Astrocyte of the cerebellum (primary cell): ENCODE measurements at places on chromosomes 6 and 20.

DNA sequence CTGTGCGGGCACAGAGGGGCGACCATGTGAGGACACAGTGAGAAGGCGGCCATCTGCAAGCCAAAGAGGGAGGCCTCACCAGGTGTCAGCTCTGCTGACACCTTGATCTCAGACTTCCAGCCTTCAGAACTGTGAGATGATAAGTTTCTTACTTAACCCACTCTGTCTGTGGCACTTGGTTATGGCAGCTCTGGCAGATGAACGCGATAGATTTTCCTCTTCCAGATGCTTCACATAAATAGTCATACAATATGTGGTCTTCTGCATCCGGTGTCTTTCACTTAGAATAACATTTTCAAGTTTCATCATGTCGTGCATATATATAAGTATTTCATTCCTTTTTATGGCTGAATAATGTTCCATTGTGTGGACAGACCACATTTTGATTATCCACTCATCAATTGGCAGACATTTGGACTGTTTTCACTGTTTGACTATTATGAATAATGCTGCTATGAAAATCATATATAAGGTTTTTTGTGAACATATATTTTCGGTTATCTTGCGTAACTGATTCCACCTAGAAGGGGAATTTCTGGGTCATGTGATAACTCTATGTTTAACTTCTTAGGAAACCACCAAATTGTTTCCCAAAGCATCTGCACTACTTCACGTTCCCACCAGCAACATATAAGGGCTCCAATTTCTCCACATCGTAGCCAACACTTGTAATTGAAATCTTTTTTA lies 30.2 kb downstream of the PRR18 start:
- no peak for DNase-seq

GRCh38 chr6:161598896-161599295 lies 325.0 kb upstream of the AGPAT4 start:
- no peak for DNase-seq

GRCh38 chr20:17969278-17969883 lies 563 bp downstream of the MGME1 start:
- no peak for DNase-seq

GRCh38 chr6:18070486-18070885 lies 52.0 kb downstream of the NHLRC1 start:
- DNase-seq: no peak

DNA sequence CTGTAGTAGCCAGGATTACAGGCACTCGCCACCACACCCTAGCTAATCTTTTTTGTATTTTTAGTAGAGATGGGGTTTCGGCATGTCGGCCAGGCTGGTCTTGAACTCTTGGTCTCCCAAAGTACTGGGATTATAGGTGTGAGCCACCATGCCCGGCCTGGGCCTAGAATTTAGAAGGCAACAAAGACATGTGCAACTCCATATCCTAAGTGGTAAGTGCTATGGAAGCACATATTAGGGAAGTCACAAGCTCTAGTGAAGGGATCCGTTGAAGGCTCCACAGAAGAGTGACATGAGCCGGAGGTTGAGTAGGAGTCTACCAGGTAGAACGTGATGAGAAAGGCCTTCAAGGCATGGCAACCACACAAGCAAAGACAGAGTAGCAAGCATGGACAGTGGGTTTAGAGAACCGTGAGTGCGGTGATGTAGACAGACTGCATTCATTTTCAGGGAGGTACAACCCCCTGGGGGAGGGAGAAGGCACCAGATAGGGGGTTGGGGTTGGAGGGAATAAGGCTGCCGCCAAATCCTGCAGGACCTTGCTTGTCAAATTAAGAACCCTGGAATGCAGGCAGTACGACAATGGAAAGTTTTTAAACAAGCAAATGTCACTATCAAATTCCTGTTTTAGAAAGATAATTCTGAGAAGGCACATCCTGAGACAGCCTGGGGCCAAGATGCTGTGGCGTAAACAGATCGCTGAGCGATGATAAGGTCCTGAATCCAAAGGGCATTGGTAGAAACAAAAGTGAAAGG lies 50.2 kb downstream of the ARHGAP18 start:
- DNase-seq: no peak

GRCh38 chr6:43180985-43181384 lies 1.0 kb upstream of the CUL9 start:
- DNase-seq: no peak

DNA sequence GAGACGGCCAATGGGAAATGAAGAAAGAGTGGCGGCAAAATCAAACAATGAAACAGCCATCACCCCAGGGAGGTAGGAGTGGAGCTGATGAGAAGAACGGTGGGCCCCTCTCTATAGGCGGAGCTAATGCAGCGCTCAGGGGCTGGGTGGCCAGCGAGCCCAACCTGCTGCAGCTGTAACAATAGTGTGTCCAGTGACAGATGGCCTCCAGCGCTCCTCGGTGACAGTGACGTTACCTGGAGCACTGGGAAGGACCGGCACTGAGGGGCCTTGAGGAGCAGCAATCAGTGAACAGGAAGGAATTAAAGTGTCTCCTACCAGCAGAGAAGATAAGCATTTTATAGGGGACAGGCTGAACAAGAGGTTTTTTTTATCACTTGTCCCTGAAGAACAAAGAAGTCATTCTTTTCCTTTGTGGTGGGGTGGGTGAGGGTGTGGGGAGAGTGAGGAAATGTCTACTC lies 81.6 kb downstream of the FOXA2 start:
- DNase-seq: no peak

DNA sequence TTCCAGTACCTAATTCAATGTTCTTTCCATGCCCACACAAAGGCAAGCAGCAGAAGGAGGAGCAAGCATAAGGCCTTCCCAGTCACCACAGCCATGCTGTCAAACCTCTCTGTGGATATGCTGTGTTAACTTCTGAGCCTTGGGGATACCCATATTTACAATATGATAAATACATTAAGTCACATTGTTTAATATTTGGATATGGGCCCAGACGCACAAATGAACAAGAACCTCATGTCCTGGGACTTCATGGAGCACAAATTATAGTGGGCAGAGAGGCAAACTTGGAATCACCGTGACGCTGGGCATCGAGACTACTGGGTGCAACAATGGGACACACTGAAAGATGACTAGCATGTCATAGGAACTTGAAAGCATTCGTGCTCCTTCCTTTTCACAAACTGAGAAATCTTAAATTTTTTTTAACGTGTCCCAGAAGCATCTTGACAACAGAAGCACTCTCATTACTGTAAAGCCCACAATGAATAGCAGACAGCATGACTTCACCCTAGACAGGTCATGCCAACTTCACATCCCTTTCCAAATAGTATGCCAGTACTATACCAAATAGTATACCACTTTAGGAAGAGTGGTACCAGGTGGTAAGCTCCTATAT lies 16.0 kb downstream of the SOD2 start:
- no peak for DNase-seq

DNA sequence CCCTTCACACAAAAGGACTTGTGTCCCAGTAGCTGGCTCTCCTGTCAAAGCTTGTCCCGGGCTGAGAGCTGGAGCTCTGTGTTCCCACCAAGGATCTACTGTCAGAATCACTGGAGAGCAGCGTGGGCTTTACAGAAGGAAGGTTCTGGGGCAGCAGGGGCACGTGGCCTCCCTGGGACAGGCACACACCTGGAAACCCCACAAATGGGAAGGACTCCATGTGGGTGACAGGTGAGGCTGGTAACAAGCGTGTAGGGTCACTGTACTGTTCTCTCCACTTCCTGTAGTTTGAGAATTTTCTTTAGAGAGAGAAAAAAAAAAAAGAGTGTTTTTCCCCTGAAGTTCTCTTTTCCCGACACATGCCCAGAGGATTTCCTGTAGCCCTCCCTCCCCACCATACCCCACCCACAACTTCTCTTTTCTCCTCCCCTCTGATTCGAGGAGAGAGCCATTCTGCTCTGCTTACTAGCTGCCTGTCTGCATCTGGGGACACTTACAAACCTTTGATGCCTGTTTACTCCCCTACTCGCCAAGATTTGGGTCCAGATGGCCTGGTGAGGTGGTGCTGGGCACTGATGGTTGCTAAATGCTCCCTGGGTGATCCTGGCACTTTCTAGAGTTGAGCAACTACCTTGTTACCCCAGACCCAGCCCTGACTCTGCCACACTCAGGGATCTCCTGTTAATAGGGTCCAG lies 84.1 kb upstream of the SIRPA start:
- DNase-seq: no peak

DNA sequence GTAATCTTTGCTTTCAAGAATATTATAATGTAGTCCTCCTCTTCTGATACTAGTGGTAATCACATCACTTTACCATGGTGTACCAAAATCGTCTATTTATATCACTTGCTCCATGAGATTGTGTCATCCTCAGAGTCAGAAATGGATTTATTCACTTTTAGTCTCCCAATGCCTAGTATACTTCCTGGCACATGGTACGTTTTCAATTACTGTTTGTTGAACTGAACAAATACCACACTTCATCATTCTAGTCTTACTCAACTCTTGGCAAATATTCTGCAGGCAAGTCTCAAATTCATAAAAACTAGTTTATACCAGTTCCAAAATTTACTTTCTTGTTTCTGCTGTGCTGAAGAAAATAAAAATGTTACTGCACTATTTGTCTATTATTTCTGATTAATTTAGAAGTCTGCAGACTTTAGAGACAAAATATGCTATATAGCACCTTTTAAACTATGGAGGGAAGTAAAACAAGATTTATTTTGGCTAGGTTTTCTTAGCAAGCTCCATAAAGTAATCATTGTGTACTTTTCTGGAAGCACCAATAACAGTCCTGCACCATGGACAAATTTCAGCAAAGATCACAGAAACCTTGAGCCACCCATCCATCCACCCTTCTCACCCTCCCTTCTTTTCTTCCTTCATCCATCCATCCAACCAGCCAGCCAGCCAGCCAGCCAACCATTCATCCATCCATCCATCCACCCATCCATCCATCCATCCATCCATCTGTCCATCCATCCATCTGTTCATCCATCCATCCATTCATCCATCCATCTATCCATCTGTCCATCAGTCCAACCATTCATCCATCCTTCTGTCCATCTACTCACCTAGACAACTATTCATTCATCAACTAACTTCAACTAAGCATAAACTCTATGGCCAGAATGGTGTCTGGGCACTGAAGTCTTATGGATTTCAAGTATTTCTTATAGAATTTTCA lies 102.1 kb upstream of the STMND1 start:
- peak; percentile 59 for DNase-seq

GRCh38 chr6:82353848-82354247 lies 9.8 kb upstream of the TPBG start:
- no peak for DNase-seq

DNA sequence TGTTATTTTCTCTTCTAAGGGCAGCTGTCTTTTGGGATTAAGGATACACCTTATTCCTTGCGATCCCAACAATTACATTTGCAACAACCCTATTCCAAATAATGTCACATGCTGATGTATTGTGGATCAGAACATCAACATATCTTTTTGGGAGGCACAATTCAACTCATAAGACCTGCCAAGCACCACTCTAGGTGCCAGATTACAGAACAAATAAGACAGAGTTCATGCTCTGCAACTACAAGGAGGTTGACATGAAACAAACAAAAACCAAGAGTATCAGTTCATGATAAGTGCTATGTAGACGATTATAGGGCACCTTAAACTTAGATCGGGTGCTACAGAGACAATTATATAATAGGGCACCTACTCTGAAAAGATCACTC lies 203.2 kb upstream of the SGK1 start:
- DNase-seq: no peak

GRCh38 chr6:83966539-83966938 lies 67.0 kb upstream of the MRAP2 start:
- DNase-seq: no peak

GRCh38 chr6:113662688-113663333 lies 194.3 kb upstream of the MARCKS start:
- no peak for DNase-seq

- DNase-seq: no peak
Measured at GRCh38 chr6:125231574-125232343, 70.0 kb downstream of the HDDC2 start.

- DNase-seq: no peak
Measured at GRCh38 chr6:111566873-111567517, 38.7 kb downstream of the TRAF3IP2 start.

GRCh38 chr6:150452428-150453243 lies 83.8 kb downstream of the IYD start:
- DNase-seq: peak; percentile 66

- DNase-seq: no peak
Measured at GRCh38 chr6:155895641-155896040, 440.0 kb upstream of the NOX3 start.

DNA sequence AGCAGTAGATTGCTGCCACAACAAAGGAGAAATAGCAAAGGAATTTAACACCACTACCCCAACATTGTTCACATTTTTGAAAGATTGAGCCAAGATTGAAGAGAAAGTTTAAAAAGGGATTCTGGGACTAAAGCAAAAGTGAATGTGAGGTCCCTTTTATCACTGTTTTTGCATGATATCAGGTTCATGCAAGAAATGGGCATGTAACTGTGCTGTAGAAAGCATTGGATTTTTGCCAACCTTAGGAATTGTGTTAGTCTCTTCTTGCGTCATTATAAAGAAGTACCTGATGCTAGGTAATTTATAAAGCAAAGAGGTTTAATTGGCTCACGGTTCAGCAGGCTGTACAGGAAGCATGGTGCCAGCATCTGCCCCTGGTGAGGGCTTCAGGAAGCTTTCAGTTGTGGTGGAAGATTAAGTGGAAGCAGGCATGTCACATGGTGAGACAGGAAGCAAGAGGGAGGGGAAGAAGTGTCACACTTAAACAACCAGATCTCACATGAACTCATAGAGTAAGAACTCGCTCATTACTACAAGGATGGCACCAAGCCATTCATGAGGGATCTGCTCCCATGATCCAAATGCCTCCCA lies 4.6 kb upstream of the GJB7 start:
- DNase-seq: no peak

DNA sequence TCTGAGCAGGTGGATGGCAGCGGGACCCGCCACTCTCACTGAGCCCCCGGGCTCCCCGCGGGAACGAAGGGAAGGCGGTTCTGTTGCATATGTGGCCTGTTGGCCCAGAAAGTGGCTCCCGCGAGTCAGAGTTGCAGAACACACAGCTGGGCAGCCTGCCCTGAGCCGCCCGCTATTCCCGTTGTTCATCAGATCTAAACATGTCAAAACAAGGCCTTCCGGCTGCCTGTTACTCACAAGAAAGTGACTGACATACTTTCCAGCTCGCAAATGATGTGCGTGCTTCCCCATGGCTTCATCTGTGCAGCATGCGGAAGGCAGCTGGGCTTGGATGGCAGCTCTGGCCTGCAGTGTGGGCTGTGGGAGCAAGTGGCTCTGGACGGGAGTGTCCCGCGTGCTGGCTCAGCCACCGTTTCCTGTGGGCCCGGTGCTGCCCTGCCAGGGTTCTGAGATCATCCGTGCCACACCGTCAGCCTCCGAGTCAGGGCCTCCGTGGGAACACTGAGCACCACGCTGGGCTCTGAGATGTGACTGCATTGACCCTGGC lies 227.3 kb downstream of the ERMARD start:
- DNase-seq: no peak

DNA sequence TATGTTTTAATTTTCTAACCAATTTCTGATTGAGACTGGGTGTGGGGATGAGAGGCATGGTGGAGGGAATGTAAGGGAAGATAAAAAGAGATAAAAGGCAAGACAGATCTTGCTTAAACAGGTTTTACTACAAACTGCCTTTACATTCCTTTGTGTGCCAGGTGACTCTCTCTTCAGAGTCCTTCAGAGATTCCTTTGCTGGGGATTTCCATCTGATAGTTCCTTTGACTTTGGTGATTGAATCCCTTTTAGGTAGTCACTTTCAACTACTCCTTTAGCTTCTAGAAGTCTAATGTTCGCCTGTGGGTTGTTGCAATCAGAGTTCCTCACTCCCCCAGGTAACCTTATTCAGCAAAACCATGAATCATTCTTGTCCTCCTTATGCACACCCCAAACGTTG lies 283.3 kb upstream of the MANEA start:
- no peak for DNase-seq
